ENCODE measurements at places on chromosomes 3 and 15.

GRCh38 chr3:115685097-115685496 is 61.8 kb downstream of the GAP43 start:
- DNase-seq = no peak

- no peak for DNase-seq
Measured at GRCh38 chr3:127028781-127029657, 46.1 kb downstream of the PLXNA1 start.

GRCh38 chr15:59622289-59622688 is 10.7 kb downstream of the GCNT3 start:
- peak; percentile 59 for DNase-seq

GRCh38 chr3:23038471-23038870 is 164.7 kb upstream of the UBE2E2 start:
- DNase-seq = no peak

GRCh38 chr15:77508541-77509243 is 88.0 kb downstream of the HMG20A start:
- no peak for DNase-seq

DNA sequence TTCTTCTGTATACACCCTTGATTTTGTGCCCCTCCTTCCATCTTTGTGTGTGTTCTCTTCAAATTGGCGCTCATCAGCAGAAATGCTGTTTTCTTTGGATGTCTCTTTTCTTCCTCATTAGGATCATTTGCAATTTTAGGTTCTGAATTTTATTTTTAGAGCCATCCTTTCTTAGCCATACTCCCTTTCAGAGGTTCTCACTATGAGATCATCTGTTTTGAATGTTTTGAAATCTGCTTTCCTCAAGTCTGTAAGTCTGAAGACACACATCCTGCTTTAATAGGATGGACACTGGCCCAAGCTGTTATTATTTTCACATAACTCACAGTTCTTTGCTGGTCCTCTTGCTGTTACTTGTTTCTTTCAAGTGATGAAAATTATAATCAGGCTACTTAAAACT is 124.8 kb downstream of the BDH1 start:
- DNase-seq = no peak

DNA sequence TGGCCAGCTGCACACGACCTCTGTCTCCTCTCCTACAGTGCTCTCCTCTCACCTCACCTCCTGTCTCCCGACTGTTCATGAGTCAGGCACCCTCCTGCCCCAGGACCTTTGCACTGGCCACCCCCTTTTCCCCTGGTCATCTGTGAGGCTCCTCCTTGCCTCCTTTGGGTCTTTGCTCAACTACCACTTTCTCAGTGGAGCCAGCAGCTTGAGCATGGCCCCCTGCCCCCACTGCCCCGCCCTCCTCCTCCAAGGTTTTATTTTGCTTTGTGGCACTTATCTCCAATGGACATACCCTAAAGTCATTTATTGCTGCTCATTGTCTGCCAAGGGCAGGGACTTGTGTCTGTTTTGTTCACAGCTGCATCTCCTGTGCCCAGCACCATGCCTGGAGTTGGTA is 64.3 kb downstream of the MGLL start:
- DNase-seq = no peak

DNA sequence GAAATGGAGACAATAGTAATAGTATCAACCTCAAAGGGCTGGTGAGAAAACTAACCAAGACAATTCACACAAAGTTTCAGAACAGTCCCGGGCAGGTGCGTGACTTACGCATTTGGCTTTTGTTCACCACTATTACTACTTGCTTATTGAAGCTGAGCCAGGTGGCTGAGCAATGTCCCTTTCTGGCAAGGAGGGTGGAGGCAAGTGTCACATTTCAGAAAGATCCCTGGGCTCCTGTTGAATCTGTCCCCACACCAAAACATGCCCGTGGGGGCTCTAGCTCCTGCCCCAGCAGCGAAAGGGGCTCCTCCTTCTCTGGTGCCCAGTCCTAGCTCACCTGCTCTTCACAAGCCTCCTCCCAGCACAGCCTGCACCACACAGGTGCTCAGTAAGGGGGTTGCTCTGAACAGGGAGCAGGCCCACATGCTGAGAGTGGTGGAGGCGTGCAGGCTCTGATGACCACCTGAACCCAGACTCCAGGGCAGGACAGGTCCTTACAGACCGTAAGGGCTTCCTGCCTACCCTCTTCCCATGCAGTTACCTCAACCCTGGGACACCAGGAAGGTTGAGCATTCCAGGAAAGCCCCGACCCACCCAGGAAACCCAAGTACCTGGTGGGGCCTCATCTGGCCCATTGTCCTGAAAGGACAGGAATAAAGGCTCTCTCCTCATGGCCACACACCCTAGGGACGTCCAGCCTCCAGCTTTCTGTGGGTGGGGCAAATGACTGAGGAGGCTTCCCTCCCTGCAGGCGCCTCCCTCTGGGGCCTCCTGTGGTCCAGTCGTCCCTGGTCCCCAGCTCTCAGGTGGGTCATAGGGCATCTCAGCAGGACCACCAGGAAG is 32.6 kb downstream of the SEMA7A start:
- peak; percentile 34 for DNase-seq

GRCh38 chr15:24067733-24068501 is 380.8 kb upstream of the NDN start:
- no peak for DNase-seq
